ENCODE measurements at places on chromosomes 6 and 20. TPM values are rescaled to one million over a fixed set of nuclear protein-coding genes. Genes with fewer than 3 reads are reported as not detected.

DNA sequence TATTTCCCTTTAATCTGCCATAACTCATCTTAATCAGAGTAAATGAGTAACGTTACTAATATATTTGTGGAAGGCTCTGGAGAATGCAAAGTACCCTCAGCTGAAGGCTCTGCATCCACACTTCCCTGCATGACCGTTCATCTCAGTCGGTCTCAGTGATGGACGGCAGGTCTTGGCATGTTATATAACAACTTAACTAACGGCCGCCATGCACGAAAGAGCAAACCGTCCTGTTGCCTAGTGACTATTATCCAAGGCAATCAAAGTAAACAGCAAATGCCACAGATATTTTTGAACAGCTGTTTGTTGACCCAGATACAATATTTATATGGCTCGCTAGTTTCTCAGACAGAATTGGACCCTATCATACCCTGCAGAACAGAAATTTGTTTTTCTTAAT, 194.9 kb upstream of the SMLR1 start:
- DNase-seq: peak; percentile 29

GRCh38 chr6:167839343-167839742, 12.6 kb downstream of the AFDN start:
- DNase-seq: no peak

DNA sequence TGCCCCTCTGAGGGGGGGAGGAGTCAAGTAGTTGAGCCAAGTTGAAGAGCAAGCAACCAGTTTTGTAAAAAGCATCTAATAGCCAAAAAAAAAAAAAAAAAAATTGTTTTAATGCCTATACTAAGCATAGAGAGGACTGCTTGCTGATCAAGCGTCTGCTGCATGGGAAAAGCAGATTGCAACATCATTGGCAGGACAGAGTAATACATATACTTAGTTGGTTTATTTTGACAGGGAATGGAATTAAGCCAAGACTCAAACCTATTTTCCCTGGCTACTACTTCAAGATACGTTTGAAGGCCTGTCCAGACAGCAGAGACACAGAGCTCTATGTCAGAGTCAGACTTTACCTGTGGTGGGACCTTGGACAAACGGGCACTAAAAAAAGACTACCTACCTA, 120.5 kb downstream of the RTN4IP1 start:
- no peak for DNase-seq

DNA sequence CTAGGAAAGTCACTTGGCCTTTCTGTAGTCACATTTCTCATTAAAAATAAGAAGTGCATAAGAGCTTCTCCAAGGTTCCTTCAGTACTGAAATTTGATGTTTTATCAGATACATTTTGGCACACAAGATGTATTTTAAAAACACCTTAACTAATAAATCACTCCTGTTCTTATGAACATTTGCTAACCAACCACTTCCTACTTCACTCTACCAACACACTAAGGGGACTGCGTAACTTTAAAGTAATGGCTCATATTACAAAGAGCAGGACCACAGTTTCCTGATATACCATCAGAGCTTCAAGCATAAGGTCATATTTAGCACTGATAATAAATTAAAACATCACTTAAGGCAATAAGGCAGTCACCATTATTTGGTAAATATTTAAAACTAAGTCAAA, 104.4 kb downstream of the RALGAPA2 start:
- no peak for DNase-seq

GRCh38 chr20:53186635-53187034, 214.5 kb downstream of the TSHZ2 start:
- DNase-seq: no peak

- no peak for DNase-seq
Observed at GRCh38 chr20:64003960-64004725, 23.2 kb downstream of the PRPF6 start.

GRCh38 chr6:82057846-82058554, 189.5 kb downstream of the IBTK start:
- DNase-seq: no peak

GRCh38 chr6:120056085-120056484, 706.5 kb upstream of the MAN1A1 start:
- DNase-seq: no peak

DNA sequence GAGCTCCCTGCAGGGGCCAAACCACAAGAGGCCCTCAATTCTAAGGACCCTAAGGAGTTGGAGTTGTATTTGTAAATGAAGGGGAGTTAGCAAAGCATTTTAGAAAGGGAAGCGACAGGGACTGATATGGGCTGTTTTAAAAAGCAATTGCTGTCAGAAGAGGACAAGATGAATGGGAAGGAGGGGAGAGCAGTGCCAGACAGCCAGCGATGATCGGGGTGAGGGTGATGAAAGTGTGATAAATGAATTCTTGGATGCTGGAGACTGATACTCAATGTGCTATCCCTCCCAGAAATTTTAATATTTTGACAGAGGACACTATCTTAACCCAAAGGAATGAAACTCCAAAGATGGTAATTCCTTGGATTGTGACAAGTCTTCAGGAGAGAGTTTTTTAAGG, 289.2 kb downstream of the CLIC5 start:
- DNase-seq: no peak

- DNase-seq: no peak
Observed at GRCh38 chr6:116533233-116533957, 12.1 kb downstream of the TRAPPC3L start.

- no peak for DNase-seq
Observed at GRCh38 chr20:41154436-41155176, 17.3 kb downstream of the PLCG1 start.

GRCh38 chr6:135149376-135149775, 31.7 kb upstream of the MYB start:
- DNase-seq: no peak

GRCh38 chr6:66814156-66814555, 1107.1 kb upstream of the EYS start:
- DNase-seq: no peak

DNA sequence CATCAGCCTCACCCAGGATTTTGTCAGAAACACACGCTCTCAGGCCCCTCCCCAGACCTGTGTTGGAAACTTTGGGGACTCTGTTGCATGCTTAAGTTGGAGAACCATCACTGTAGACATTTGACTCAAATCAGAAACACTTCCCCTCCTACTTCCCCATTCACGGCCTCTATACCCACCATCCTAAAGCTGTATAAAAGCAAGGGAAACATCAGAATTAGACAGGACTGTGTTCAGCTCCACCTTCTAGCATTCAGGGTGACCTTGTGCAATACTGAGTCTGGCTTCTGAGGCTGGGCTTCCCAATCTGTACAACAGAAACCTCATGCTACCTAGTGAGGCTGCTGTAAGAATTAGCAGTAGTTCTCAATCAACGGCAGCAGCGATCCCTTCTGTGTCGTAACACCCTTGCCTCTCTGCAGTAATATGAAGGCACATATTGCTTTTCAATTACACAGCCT, 252.3 kb downstream of the LY86 start:
- DNase-seq: no peak

- DNase-seq: peak; percentile 59
Observed at GRCh38 chr6:131949909-131950766, 1.0 kb downstream of the CCN2 start.

DNA sequence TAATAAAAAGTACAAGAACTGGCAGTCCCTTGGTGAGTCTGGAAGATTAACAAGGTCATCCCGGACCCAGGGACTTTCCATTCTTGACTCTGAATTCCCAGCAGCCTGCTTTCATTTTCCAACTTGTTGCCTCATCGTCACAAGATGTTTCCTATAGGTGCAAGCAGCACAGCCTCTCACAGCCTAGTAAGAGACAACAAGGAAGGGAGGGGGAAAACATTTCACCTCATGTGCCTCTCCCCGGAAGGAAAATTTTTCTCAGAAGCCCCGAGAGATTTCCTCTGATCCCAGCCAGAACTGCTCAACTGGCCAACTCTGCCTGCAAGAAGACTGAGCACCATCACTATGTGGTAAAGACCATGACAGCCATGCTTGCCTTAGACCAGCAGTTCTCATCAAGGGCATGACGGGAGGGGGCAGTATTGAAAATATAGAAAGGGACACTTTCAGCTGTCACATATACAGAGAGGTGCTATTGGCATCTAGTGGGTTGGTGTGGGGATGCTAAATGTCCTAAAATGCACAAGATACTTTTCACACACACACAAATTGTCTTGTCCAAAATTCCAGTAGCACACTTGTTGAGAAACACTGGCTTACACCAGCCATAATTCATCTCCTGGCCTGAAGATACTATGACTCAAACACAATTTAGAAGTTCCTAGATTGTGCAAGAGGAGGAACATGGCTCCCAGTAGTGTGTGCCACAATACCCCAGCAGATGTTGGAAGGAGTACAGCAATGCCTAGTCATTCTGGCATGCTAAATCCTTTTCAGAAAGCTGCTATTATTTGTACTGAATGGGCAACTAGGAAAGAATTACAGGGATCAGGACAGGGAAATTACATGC, 10.8 kb upstream of the WTAP start:
- DNase-seq: peak; percentile 85

GRCh38 chr6:25777856-25778649, 23.5 kb downstream of the SLC17A4 start:
- no peak for DNase-seq

GRCh38 chr6:39051399-39052122, 3.0 kb downstream of the GLP1R start:
- DNase-seq: no peak

DNA sequence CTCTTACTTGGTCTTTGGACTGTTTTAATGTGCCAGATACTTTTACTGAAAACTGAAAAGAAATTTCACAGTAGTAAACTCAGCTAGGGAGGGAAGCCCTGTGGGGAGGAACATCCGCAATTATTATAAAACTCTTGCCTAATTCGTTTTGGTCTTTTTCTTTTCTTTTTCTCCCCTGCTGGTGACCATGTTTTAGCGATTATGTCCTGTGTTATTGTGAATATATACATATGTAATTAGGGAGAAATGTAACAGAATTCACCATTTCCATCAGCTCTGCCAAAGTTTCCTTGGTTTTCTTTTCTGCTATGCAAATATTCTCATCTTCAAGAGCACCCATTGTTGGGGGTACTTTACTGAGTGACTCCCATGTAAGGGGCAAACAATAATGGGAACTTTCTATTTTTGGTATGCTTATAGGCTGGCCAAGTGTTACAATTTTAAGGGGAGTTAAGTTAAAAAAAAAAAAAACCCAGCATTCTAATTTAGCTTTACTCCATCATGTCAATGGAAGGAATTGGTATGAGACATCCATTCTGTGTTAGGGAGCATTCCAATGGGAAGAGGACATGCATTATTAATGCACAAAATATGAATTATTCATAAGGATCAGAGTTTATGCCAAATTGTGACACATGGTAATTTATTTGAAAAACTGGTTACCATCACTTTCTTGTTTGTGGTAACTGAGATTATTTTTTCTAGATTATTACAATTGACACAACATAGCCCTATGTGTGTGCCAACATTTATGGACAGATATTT, 2.0 kb downstream of the DOK5 start:
- no peak for DNase-seq

DNA sequence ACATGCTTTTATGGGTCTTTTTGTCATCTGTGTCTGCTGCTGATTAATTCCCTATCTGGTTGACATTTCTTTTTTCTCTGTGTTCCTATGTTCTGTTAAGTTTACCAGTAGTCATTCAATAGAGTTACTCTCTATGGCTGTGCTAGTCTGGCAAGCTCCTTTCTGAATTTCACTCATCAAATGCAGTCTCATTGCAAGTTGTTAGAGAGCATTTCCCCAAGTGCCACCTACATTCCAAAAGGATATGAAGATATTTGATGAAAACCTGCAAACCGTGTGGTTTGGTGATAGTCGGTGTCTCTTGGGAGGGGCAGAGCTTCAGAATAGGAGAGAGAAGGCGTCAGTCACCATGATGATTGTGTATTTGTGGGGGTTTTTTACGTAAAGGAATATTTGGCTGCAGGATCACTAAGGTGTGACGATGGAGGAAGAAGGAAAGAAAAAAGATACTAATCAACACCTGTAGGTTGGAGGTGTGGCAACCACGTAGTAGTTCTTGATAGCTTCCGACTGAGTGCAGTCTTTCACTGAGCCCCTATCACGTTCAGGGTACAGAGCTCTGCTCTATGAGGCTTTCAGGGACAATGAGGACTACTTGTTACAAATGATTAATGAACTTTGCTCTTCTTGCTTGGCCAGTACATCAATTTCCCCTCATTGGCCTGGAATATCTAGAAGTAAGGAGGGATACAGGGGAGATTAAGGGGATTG, 73.1 kb upstream of the TNFAIP3 start:
- no peak for DNase-seq

GRCh38 chr20:40902661-40903060, 126.0 kb upstream of the TOP1 start:
- no peak for DNase-seq

DNA sequence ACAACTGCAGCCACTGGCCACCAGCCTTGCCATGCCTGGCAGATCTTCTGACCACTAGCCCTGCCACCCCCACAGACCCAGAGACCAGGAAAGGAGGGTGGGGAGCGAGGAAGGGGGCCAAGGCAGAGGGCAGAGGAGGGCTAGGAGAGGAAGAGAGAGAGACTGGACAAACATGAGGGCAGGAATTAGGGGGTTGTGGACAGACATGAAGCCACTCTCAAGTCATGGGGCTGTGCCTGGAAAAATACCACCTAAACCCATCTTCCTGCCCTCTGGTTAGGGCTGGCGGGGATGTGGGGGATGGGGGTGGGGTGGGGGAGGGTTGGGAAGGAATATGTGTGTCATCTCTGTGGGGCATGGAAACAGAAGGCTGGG, 1.4 kb upstream of the SLC29A1 start:
- no peak for DNase-seq

DNA sequence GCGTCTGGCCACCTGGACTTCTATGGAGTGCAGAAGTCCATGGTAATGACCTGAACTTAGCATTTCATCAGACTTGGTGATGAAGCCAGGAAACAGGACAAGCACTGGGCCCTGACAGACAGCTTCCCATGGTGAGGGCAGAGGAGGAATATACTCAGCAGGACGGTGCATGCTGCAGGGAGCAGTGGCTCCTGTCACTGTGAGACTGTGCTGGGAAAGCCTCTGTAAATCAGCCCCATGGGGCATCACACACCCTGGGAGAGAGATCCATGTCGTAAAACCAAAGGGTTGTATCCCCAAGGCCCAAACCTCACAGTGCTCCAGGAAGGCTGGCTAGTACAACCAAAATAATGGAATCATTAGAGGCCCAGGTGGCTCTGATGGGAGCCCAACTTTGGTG, 58.7 kb upstream of the PRND start:
- no peak for DNase-seq

DNA sequence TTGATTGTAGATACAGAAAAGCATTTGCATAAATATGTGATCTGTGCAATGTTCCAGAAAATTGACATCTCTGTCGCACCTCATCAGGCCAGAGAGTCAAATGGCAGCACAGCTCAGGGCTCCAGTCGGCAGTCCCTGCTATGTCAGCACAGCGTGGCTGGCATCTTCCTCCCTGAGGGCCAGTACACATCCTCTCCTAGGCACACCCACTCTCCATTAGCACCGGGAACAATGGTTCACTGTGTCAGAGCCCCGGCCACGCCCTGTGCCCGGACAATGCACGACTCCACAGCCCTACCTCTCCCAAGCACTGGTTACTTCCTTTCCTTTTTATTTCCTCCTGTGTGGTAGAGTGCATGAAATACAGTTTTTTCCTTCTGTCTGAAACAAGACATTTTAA, 114.9 kb downstream of the FOXC1 start:
- DNase-seq: peak; percentile 47

Gene ZBTB46
- total RNA-seq: 10.0 TPM

Gene C2
- 4.6 TPM for total RNA-seq

Gene CFAP61
- total RNA-seq: not detected

Gene ASF1A
- total RNA-seq: 8.7 TPM

Gene STMND1
- total RNA-seq: not detected

Gene HECA
- total RNA-seq: 7.8 TPM

Gene TNFAIP3
- total RNA-seq: 10.6 TPM

Gene B4GALT5
- 47.4 TPM for total RNA-seq

Gene GHRH
- total RNA-seq: not detected

Gene TPD52L1
- total RNA-seq: 1,303 TPM

Gene SSTR4
- total RNA-seq: not detected

Measured in adrenal gland (tissue), 19 donors.